CD8-positive, alpha-beta T cell (primary cell): ENCODE measurements at places on chromosomes 5 and 9. TPM values are rescaled to one million over a fixed set of nuclear protein-coding genes. Genes with fewer than 3 reads are reported as not detected.

SOX30 gene
- not detected for total RNA-seq

TNFSF8 gene
- total RNA-seq: 47.7 TPM

CSF2 gene
- total RNA-seq: 0.41 TPM

KIF12 gene
- not detected for total RNA-seq

TLX3 gene
- not detected for total RNA-seq

- no peak for DNase-seq
These were observed 33.9 kb upstream of the TRIO start for GRCh38 chr5:14109041-14109747.

DNA sequence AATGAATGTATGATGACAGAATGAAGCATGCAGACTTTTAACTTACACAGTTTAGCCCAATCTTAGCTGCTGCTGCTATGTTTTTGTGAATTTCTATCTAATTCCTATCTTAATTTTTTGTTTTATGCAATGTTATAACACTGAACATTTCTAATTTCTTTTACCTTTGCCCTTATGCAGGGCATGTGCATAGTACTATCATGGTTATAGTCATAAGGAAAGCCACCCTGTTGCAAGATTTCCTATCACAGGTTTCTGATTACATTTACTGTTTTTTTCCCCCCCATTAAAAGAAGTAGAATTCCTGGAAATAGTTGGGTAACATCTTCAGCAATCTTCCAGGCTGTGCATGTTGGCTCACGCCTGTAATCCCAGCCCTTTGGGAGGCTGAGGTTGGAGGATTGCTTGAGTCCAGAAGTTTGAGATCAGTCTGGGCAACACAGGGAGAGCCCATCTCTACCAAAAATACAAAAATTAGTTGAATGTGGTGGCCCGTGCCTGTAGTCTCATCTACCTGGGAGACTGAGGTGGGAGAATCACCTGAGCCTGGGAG is 164.4 kb downstream of the KDM4C start:
- DNase-seq: no peak

DNA sequence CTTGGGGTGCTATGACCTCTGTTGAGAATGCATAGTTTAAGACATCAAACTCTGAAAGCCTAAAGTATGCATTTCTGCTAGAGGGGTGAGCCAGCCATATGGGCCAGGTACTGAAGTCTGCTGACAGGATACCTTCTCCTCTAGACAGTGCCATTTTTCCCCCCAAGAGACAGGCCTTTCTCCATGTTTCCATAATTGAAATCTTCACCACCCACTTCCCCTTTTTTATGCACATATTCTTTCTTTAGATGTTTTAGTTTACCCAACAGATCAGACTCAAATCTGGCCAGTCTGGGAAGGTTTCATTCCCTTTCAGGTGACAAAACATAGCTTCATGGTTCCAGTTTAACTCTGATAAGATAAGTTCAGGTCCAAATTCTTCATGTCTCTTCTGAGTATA is 212.8 kb downstream of the ADCY2 start:
- DNase-seq: no peak

DNA sequence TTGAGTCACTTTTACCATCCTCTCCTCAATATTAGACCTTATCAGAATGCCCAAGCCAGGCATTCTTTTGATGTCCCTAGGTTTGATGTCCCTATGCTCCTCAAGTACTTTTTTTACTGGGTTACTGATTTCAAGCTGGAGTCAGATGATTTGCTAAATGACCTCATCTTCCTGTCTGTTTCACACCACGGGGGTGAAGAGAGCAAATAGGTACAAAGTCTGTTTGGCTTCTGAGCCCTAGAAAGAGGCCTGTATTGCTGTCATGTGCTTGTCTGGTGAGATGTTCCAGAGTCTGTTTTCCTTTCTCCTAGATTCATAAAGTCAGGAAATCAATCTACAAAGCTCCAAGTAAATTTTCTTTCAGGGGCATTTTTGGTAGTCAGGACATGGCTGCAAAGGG is 12.7 kb upstream of the DAB2 start:
- DNase-seq: peak; percentile 24

- no peak for DNase-seq
These were observed 7.2 kb downstream of the PFN3 start for GRCh38 chr5:177393206-177393765.

DNA sequence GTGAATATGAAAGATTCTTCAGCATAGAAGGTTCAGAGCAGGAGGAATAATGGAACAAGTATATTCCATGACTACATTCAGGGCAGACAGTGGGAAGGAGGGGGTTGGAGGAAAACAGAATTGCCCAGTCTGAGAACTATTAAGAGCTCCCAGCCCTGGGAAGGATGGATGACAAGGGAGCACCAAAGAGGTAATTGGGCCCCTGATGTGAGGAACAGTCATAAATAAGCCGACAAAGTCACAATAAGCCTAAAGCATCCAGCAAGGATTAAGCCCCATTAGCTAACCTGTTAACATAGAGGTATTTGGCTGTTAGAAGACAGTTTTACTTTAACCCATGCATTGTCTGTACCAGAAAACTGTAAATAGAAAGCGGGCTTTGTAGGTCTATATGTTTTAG is 348.7 kb upstream of the SEMA6A start:
- DNase-seq: no peak

DNA sequence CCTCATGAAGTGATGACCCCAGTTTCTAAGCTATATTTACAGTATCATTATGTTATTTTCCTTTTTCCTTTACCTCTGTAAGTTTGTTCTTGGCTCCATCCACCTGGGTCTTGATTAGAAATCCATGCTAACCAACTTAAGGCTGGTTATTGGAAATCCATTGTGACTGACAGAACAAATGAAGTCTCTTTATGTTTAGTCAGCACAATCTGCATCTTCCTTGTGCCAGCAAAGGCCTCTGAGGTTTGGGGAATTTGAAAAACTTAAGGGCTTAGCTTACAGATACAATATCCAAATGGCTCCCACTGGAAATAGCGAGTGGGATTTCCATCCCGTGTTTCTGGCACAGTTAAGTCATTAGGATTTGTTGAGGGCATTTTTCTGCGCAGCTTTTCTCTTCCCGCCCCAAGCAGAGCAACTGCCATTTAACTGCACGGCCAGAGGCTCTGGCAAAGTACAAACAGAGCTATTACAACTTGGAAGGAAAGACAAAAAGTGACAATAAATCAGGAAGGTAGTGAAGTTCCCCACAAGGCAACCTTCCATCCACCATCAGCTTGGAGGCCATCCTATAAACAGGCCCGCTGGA is 64.2 kb downstream of the DCP2 start:
- no peak for DNase-seq

- DNase-seq: no peak
These were observed 10.1 kb downstream of the RNF145 start for GRCh38 chr5:159199225-159199624.

- no peak for DNase-seq
These were observed 199.6 kb downstream of the SYK start for GRCh38 chr9:91001146-91001611.

DNA sequence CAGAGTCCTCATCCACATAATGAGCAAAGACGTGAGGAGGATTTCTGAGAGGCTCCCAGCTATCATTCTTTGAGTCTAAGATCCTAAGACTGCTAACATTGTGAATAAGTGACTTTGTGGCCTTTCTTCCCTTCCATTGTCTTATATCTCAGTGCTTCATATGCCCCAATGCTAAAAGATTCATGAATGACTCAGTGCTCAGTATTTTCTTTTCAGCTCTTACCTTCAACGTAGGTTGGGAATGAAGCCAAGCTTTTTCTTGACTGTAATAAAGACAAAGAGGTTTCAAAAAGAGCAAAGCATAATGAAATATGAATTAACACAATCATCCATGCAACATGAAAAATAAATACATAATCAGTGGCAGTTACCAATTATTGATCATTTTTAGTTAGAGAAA is 146.4 kb downstream of the ENTREP1 start:
- DNase-seq: no peak

GRCh38 chr5:169628892-169629291 is 8.2 kb upstream of the DOCK2 start:
- no peak for DNase-seq

DNA sequence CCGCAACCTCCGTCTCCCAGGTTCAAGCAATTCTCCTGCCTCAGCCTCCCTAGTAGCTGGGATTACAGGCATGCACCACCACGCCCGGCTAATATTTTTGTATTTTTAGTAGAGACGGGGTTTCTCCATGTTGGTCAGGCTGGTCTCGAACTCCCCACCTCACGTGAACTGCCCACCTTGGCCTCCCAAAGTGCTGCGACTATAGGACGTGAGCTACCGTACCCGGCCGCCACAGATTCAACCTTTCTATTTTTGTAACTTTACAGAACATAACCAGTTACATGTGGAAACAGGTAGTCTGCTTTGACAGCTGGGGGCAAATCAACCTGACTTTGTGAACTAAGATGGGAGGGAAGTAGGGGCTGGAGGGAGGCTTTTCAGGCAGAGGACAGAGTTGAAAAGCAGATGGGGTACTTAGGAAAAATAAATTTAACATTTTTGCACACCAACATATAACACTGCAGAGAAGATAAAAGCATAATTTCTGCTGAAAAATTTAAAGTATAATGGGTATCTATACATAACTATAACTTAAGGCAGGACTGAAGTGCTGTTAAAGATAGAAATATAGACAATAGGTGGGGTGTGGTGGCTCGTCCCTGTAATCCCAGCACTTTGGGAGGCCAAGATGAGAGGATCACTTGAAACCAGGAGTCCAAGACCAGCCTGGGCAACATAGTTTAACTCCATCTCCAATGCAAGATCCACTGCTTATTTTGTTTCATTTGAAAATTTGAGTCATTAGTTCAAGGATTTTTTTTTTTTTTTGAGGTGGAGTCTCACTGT is 5.1 kb downstream of the RPL37 start:
- no peak for DNase-seq

- no peak for DNase-seq
These were observed 143.0 kb upstream of the PRLR start for GRCh38 chr5:35373249-35373648.

DNA sequence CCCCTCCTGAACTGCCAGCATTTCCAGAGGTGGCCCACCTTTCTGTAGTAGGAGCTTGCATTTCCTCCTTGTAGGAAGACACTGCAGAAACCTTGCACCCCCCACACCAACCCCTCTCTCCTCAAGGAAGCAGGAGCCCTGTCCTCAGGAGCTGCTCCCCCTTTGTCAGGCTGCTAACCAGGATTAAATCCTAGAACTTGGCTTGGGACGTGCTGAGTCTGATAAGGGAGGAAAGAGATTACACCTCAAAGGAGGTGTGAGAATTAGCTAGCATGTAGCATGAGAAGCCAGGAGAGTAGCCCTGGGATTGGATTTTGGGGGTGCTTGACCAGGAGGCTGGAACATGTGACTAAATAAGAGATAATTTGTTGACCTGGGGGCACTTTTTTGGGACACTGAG is 119.8 kb upstream of the ALDH1B1 start:
- DNase-seq: no peak

GRCh38 chr9:94783928-94784327 is 57.4 kb downstream of the AOPEP start:
- no peak for DNase-seq

DNA sequence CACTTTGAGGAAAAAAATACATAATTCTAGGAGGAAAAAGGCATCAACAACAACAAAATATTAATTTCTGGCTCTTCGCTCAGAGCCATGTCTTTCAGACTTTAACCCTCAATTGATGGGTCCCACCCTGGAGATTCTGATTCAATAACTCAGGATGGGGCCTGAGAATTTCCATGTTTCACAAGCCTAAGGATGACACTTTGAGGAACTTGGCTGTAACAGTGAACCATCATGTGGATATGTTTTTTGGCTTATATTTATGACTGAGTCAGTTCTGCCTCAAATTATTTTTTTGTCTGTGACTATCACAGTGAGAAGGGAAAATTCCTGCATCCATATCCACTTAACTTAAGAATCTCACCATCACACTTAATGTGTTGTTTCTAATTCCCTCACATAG is 504.6 kb downstream of the RASEF start:
- no peak for DNase-seq
